ENCODE measurements at places on chromosomes 7 and 10.

DNA sequence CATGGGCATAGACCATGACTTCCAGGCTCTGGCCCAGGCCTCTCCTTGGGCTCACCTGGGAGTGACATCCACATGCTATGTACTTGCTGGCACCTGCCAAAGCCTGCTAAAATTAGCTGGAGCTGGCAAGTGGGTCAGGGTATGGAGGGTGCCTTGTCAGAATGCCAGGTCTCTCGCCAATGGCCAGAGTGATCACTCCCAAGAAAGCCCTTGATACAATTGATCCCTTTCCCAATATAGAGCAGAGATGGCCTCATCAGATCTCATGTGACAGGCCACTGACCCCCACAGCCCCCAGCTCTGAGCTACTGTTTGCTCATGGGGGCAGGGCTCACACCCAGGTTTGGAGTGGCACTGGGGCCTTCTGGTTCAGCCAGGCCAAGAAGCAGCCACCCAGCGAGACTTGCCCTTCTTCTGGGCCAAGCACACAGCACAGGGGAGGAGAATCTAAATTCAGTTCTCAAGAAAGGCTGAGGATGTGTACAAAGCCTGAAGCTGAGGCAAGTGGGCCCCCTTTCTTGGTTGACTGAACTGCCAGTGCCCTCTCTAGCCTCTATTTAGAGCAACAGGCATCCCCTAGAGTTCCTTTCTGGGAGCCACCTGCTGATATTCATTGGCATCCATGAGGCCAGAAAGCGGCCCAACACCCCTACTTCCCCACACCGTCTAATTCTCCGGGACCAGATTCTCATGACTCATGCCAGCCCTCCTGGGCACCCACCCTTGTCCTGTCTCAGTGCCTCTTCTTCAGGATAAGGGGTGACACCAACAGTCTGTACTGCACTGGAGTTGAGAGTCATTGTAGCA lies 18.9 kb upstream of the MYL7 start:
- DNase-seq: no peak

DNA sequence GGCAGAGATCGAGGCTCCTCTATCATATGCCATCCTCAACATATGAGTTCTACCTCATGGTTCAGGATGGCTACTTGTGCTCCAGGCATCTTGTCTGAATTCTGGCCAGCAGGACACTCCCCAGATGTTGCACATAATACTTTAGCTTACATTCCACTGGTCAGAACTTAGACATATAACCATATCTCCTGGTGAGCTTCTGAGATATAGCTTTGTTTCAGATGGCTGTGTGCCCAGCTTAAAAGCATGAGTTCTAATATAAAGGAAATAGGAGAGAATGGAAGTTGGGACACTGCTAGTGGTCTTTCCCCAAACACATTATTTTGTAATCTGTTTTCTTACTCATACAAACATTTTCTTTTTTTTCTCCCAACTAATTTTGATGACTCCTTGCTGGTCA lies 50.8 kb upstream of the IFRD1 start:
- peak; percentile 59 for DNase-seq

DNA sequence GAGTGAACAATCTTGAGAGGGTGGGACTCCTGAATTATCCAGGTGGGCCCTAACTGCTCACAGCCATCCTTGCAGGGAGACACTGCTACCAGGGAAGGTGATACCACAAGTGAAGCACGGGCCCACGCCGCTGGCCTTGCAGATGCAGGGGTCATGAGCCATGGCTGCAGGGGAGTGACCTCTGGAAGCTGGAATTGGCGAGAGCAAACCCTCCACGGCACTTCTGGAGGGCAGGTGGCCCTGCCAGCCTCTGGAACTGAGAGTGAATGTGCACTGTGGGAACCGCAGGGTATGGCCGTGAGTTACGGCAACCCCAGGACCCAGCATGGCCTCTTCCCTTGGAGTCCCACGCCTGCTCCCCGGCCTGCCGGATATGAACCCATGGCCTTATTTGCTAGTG lies 37.5 kb downstream of the STK32C start:
- DNase-seq: no peak

GRCh38 chr7:106914018-106914607 lies 49.0 kb downstream of the PIK3CG start:
- DNase-seq: peak; percentile 1

DNA sequence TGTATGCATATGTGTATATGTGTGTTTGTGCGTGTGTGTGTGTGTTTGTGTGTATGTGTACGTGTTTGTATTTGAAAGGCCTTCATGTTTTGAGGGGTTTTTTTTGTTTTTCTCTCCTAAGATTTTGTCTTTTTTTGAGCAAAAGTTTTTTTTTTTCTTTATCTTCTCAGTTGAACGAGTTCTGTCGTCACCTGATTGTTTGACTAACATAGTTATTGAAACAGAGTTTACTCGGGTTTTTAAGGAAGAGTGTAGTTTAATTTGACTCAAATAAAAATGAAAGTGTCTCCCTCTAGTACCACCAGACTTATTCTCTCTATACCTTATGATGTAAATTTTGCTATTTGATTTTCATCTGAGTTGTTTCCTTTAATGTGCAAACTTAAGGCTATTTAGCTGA lies 73.5 kb downstream of the ST8SIA6 start:
- DNase-seq: no peak

GRCh38 chr10:3786295-3787015 lies 1.4 kb upstream of the KLF6 start:
- DNase-seq: peak; percentile 53

- DNase-seq: peak; percentile 78
These were observed 18.4 kb downstream of the NKX2-3 start for GRCh38 chr10:99551158-99551557.

GRCh38 chr10:33721509-33721908 lies 387.0 kb upstream of the NRP1 start:
- DNase-seq: no peak

- peak; percentile 37 for DNase-seq
These were observed 28.3 kb downstream of the TAF3 start for GRCh38 chr10:7846591-7846990.
